Placental pericyte (primary cell): ENCODE measurements at places on chromosomes 7 and 10. TPM values are rescaled to one million over a fixed set of nuclear protein-coding genes. Genes with fewer than 3 reads are reported as not detected.

Gene HOXA10
- 15.5 and 23.3 TPM in 2 replicates for total RNA-seq

Gene FAM237B
- not detected in 2 replicates for total RNA-seq

Gene METTL27
- 1.1 and 2.4 TPM in 2 replicates for total RNA-seq

Gene FBXL15
- total RNA-seq = 5.7 and 15.8 TPM in 2 replicates

Gene WEE2
- not detected in 2 replicates for total RNA-seq

Gene AGMO
- total RNA-seq = 0.22 TPM in 1 of 2 replicates, not detected in the other

Gene TMEM139
- not detected in 2 replicates for total RNA-seq

Gene HTR5A
- not detected in 2 replicates for total RNA-seq

Gene FAM200A
- 3.9 and 5.7 TPM in 2 replicates for total RNA-seq

Gene YAE1
- 19.5 and 27.3 TPM in 2 replicates for total RNA-seq

Gene NEBL
- 0.22 TPM in 1 of 2 replicates, not detected in the other for total RNA-seq

Gene NCF1
- total RNA-seq = 0.29 TPM in 1 of 2 replicates, not detected in the other

Gene CHST12
- total RNA-seq = 7.9 and 10.3 TPM in 2 replicates
